ENCODE measurements at places on chromosomes 7 and 10. TPM values are rescaled to one million over a fixed set of nuclear protein-coding genes. Genes with fewer than 3 reads are reported as not detected.

Gene COBL
- 7.6 TPM for total RNA-seq

Gene GARIN1A
- 0.86 TPM for total RNA-seq

Gene CFTR
- 34.2 TPM for total RNA-seq

Gene TLL2
- not detected for total RNA-seq

Gene PTPN20
- total RNA-seq: not detected

Gene CELF2
- not detected for total RNA-seq

Gene CAV1
- 4.5 TPM for total RNA-seq

Gene MYL10
- total RNA-seq: not detected

Gene RAB19
- total RNA-seq: 5.3 TPM

Gene NPC1L1
- total RNA-seq: 0.13 TPM

Gene TMEM225B
- 0.05 TPM for total RNA-seq

Gene PPP1R9A
- total RNA-seq: 5.5 TPM

Gene MACC1
- 12.5 TPM for total RNA-seq

Gene TMEM130
- not detected for total RNA-seq

Gene SMO
- not detected for total RNA-seq

Gene CEP41
- 8.6 TPM for total RNA-seq

Gene CFAP58
- total RNA-seq: 0.03 TPM

Gene FXYD4
- total RNA-seq: not detected

Gene HIBADH
- total RNA-seq: 39.5 TPM

Gene OGA
- 42.9 TPM for total RNA-seq

Gene GDF10
- not detected for total RNA-seq

Gene COL28A1
- total RNA-seq: 0.08 TPM

Gene AKR1C2
- total RNA-seq: 15.5 TPM

Gene ABCB1
- total RNA-seq: 0.31 TPM

Gene DGKI
- not detected for total RNA-seq

Gene TFEC
- total RNA-seq: not detected

Gene ENTPD1
- not detected for total RNA-seq

Gene DPYSL4
- total RNA-seq: not detected

Gene PHTF2
- total RNA-seq: 13.3 TPM

Gene TFR2
- 1.7 TPM for total RNA-seq

Gene BMI1
- total RNA-seq: 17.6 TPM

Gene CASP7
- total RNA-seq: 22.2 TPM

Gene HNRNPF
- total RNA-seq: 519 TPM
